ENCODE measurements at places on chromosomes 2 and 18.

GRCh38 chr18:61741881-61742454 lies 150.8 kb downstream of the RNF152 start:
- no peak for DNase-seq

DNA sequence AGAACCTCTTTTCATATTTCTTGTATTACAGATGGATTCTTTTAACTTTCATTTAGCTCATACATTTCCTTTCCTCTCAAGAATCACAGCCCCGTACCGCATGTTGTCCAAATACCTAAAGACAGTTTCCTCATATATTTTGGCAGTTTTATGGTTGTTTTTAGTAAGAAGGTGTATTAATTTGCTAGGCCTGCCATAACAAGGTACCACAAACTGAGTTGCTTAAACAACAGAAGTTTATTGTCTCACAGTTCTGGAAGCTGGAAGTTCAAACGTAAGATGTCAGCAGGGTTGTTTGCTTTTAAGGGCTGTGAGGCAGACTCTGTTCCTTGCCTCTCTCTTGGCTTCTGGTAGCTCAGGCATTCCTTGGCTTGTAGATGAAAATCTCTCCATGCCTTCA lies 343.2 kb upstream of the TNP1 start:
- DNase-seq = no peak

GRCh38 chr18:50075772-50076171 lies 119.2 kb downstream of the MYO5B start:
- DNase-seq = no peak

DNA sequence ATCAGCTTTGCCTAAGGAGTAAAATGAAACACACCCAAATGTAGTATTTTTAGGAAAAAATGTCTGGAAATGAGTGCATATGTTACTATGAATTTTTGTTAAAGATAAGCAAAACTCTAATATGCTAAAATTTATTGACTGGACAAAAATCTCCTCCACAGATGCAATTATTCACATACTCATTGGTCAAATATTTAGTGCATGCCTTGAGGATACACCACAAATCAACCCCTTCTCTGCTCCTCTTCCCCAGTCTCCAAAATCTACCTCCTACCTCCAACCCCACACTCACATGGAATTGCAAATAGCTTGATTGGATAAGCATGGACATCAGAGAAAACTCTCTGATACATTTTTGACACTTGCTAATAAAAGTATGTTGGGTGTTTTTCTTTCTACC lies 95.6 kb upstream of the CDC42EP3 start:
- DNase-seq = no peak

DNA sequence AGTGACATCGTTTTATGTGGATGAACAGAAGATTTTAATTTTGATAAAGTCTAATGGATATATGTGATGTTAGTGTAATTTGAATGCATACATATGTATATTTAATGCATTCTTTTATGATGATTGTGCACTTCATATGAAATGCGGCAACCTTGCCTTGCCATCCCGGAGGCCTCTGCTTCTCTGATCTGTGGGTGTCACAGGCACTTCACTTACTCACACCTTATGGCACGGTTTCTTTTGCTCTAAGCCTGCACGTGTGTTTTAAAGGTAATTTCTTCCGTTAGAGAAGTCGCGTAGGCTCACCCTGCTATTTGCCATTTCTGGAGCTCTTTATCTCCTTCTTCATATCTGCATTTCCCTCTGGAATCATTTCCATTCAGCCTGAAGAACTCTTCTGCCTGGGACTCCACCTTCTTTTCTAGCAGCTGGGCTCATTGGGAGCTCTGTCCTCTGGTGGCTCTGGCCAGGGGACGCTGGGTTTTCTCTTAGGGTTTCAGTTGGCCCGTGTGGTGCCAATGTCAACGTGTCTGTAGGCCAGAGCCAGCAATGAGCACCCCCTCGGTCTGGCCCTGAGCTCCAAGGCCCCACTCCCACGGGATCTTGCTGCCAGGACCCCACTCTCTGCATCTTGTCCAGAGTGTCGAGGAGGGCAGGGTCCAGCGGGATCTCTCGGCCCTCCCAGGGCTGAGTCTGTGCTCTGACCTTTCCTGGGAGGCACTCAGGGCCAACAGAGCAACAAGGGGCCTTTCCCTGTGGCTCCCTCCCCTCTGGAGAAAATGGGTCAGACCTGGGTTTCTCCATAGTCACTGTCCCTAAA lies 97.3 kb downstream of the RTP5 start:
- no peak for DNase-seq

- DNase-seq = no peak
Measured at GRCh38 chr2:47198985-47199451, 43.9 kb upstream of the STPG4 start.

- DNase-seq = no peak
Measured at GRCh38 chr2:168748461-168748860, 54.0 kb upstream of the NOSTRIN start.

DNA sequence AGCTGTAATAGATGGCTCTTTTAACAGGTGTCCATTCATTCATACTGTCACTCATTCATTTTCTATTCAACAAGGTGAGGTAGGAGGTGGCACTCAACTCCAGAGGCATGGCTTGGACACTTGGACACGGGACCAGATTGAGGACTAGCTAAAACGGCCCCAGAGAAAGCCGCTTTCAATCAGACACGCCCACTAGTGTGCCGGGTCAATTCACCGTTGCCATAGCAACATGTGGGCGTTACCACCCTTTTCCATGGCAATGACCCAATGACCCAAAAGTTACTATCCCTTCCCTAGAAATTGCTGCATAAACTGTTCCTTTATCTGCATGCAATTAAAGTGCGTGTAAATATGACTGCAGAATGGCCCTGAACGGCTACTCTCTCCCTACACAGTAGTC lies 49.2 kb upstream of the LGALSL start:
- no peak for DNase-seq

DNA sequence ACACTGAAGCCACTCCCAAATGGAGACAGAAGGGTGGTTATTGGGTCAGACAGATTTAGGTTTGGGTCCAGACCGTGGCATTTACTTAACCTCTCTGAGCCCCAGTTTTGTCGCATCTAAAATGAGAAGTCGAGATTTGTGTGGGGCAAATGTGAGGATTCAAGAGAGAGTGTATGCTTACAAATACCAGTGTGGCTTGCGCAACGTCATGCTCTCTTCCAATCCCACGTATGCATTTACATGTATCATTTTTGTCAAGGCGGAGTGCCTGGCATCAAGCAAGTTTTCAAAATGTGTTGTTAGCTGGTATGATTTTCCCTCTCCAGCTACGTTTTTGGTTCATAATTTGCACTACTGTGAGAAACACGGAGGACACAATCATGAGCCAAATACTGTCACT lies 197.9 kb downstream of the EPHA4 start:
- no peak for DNase-seq

GRCh38 chr18:35050705-35051195 lies 9.5 kb downstream of the MAPRE2 start:
- no peak for DNase-seq

Data from activated naive CD8-positive, alpha-beta T cell treated with anti-CD3 and anti-CD28 coated beads, Interleukin-2, amount 50 U/mL, for 16 hours (primary cell).